SHP77 treated with DMSO at 0.1 percent for 48 hours (cell line): ENCODE measurements at places on chromosomes 4 and X.

- DNase-seq: no peak
These were observed 243.0 kb upstream of the FSTL5 start for GRCh38 chr4:162406637-162407365.

GRCh38 chr4:120864969-120865368 lies 57.6 kb downstream of the PRDM5 start:
- DNase-seq: no peak

DNA sequence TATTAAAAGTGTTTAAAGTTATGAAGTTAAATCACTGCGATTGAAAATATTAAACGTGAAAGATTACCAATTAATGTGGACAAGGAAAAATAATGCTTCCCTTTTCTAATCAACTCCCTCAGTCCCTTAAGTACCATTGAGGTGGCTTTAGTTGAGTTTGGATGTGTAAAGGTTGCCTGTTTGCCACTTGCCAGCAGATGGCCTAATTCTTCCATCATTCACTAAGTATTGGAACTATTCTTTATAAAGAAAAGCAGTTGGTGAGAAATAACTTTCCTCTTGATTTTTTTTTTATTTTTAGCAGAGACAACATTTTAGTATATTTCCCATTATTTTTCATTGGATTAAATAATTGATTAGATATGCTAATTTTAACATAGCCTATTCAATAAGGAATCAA lies 295.9 kb upstream of the TACR3 start:
- DNase-seq: no peak

GRCh38 chr4:36740796-36741310 lies 459.4 kb downstream of the DTHD1 start:
- no peak for DNase-seq

- DNase-seq: no peak
These were observed 158.7 kb downstream of the BTC start for GRCh38 chr4:74635490-74636123.

DNA sequence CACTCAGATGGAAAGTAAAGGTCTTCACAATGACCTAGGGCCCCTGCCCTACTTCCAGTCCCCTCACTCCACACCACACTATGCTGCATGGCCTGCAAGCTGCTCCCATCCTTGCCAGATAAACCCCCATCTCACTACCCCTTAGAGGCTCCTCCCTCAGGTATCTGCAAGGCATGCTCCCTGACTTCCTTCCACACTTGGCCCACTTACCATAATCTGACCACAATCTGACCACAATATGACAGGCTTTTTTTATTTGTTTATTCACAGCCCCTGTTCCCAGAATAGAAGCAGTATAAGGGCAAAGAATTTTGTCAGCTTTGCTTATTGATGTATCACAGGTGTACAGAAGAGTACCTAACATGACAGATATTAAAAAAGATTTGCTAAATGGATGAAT lies 124.7 kb downstream of the CAMK2D start:
- DNase-seq: no peak

GRCh38 chrX:150966235-150966634 lies 16.9 kb upstream of the HMGB3 start:
- no peak for DNase-seq

DNA sequence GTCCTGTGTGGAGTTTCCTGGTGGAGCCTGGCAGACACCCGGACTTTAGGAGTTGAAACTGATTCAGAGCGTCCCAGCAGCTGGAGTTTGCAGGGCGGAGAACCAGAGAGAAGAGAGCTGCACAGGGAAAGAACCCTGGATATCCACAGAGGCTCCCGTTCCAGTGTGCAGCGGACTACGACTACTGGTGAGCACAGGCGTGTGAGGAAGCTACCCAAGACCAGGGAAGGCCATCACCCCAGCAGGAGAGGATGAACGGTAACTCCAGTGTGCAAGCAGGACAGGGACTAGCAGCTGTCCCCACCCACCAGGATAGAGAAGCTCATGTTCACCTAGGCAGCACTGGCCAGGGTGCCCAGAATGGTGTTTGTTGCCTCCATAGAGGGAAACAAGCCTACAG lies 2.3 kb downstream of the LAGE3 start:
- no peak for DNase-seq

GRCh38 chrX:47483306-47484268 lies 565 bp upstream of the ZNF41 start:
- no peak for DNase-seq

DNA sequence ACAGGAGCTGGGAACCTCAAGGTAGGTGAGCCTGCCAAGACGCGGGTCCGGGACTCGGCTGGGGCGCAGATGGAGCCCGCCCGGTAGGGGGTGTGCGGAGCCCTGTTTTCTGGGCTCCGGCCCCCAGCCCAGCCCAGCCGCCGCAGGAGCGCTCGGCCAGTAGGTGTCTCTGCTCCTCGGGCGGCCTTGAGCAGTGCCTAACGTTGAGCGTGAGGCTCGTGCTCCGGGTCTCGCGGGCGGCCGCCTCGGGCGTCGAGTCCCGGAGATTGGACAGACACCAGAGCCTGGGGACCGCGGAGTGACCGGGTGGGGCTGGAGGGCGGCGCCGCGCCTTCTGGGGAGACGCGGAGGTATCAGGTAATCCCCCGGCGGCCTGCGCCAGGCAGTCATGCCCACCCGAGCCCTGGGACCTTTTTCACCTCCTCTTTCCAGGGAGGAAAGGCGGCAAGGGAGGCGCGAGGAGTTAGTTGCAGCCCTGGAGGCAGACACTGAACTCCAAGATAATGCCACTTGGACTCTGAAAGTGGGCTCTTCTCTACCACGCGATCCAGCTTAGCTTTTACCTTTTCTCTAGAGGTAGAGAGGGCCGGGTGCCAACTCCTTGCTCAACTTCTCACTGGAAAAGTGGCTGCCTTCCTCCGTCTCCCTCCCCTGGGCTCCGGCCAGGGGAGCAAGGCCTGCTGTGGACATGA lies 14.5 kb upstream of the FGG start:
- no peak for DNase-seq

DNA sequence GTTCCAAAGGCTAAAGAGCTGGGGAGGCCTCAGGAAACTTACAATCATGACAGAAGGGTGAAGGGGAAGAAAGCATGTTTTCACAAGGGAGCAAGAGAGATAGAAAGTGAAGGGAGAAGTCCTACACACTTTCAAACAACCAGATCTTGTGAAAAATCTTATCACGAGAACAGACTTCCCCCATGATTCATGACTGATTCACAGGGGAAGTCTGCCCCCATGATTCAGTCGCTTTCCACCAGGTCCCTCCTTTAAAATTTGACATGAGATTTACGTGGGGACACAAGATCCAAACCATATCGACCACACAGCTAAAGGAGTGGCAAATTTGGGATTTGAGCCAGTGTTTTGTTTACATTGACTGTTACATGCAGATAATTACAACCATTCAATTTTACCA lies 971.1 kb upstream of the HS3ST1 start:
- DNase-seq: no peak
